ENCODE measurements at places on chromosomes 13 and 19. TPM values are rescaled to one million over a fixed set of nuclear protein-coding genes. Genes with fewer than 3 reads are reported as not detected.

KLHL1 gene
- not detected for total RNA-seq

CEACAM16 gene
- total RNA-seq, result not detected

SHD gene
- not detected for total RNA-seq

ZNF813 gene
- total RNA-seq, result 3.2 TPM

LIM2 gene
- total RNA-seq, result not detected

PRR20C gene
- total RNA-seq, result not detected

GPR4 gene
- not detected for total RNA-seq

CCDC8 gene
- 11.9 TPM for total RNA-seq

LAIR2 gene
- not detected for total RNA-seq

GATAD2A gene
- total RNA-seq, result 30.1 TPM

PSG3 gene
- not detected for total RNA-seq

NRTN gene
- total RNA-seq, result not detected

CEBPA gene
- 0.12 TPM for total RNA-seq

SOX21 gene
- not detected for total RNA-seq

ZNF382 gene
- total RNA-seq, result 7.3 TPM

PSG1 gene
- total RNA-seq, result 1.2 TPM

ZNF568 gene
- 18.8 TPM for total RNA-seq

COL4A1 gene
- 1,711 TPM for total RNA-seq

KIR2DL3 gene
- not detected for total RNA-seq

KIR3DL1 gene
- not detected for total RNA-seq

NLRP11 gene
- total RNA-seq, result not detected

CBARP gene
- 1.1 TPM for total RNA-seq

ZNF223 gene
- total RNA-seq, result 4.2 TPM

CFAP97D2 gene
- total RNA-seq, result not detected

RDH8 gene
- total RNA-seq, result not detected

ZSCAN1 gene
- total RNA-seq, result not detected

LGALS7 gene
- total RNA-seq, result not detected

ZNF302 gene
- 12.1 TPM for total RNA-seq

HAUS8 gene
- 1.6 TPM for total RNA-seq

ZNF677 gene
- total RNA-seq, result 6.0 TPM

SLC10A2 gene
- not detected for total RNA-seq

NCR1 gene
- not detected for total RNA-seq

PRODH2 gene
- not detected for total RNA-seq

PLK5 gene
- not detected for total RNA-seq

SIGLEC5 gene
- total RNA-seq, result not detected

ZNF729 gene
- total RNA-seq, result not detected

ATP8A2 gene
- total RNA-seq, result under 0.01 TPM

ACTL9 gene
- not detected for total RNA-seq

SELENOV gene
- not detected for total RNA-seq

MUC16 gene
- total RNA-seq, result not detected

NUCB1 gene
- 113 TPM for total RNA-seq

SRRM5 gene
- total RNA-seq, result not detected

TMEM161A gene
- 20.6 TPM for total RNA-seq
